Endothelial cell (in vitro differentiated cells): ENCODE measurements at places on chromosomes 3 and 15. TPM values are rescaled to one million over a fixed set of nuclear protein-coding genes. Genes with fewer than 3 reads are reported as not detected.

DNA sequence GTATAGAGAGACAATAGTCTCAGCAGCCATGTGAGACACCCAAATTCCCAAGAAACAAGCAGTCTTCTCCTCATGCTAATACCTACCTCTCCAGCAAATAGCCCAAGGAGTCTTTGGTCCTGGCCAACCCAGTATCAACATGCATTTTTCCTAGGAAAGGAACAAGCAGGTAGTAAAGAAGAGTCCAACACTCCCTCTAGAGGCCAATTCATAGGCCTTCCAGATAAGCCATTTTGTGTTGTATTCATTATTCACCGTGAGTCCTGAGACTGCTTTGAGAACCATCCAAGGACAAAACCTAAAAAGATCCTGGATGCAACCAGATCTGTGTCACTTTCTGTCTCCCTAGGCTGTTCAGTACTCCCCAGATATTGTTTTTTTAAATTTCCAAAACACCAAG is 63.6 kb upstream of the SNTN start:
- DNase-seq = no peak

KCNH8 gene
- 1.3 TPM for total RNA-seq

GRCh38 chr3:170589113-170589512 is 3.2 kb upstream of the SLC7A14 start:
- DNase-seq = no peak

TUSC7 gene
- not detected for total RNA-seq

DNA sequence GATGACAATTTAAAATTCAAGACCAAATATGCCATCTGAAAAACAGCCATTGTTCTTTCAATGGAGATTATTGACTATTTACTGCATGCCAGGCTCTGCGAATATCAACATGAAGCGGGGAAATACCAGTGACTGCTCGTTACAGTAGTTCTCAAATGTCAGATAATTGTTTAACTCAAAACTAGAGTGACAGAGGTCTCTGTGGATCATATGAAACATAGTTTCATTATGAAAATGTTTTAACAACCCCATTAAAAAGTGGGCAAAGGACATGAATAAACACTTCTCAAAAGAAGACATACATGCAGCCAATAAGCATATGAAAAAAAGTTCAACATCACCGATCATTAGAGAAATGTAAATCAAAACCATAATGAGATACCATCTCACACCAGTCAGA is 50.0 kb upstream of the GPR149 start:
- no peak for DNase-seq

DNA sequence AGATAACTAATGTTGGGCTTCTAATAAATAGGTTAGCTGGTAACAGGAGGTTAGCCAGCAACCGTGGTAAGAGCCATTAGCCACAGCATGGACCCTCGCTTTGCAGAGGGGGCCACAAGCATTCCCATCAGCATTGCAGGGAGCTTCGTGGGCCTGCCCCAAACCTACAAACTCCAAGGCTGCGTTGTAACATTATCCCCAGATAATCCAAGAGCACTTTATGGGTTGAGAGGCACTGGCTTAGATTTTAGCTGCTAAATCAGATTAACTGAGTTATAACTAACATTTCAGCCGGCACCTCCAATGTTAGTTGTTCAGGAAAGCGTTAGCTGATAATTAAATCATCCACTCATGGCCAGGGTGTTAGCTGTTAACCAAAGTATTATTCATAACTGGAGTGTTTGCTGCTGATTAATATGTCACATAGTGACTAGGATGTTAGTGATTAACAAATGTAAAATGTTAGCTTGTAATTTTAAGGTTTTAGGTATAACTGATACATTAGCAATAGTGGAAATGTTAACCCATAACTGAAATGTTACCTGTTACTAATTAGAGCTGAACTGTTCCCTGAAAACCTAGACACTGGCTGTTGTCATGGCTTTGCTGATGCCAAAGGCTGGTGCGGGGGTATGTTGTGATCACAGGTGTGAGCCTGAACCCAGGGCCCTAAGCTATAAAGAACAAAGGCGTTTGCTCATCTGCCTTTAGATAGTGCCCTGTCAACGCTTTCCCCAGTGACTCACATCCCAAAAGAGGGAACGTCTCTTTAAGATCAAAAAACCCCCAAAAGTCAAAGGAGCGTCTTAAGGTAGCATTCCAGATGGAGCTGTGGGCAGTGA is 56.2 kb downstream of the SLC6A6 start:
- DNase-seq = no peak

DNA sequence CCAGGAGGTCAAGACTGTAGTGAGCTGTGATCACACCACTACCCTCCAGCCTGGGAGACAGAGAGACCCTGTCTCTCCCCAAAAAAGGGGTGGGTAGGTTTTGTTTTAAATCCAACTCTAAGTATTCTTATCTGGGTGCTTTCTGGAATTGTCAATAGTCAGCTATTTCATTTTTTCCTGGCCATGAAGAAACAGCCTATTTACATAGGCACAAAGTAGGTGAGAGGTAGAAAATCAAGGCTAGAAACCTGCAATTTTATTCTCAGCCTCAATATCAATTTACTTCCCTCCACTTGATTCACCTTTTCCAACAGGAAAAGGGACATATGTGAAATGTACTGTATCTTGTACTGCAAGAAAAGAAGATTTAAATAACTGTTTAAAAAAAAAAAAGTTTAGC is 45.9 kb downstream of the CSNK1G1 start:
- no peak for DNase-seq
